KBM-7 (cell line): ENCODE measurements at places on chromosomes 1 and 21.

- no peak for DNase-seq
These were observed 242.3 kb downstream of the PBX1 start for GRCh38 chr1:164801246-164801731.

DNA sequence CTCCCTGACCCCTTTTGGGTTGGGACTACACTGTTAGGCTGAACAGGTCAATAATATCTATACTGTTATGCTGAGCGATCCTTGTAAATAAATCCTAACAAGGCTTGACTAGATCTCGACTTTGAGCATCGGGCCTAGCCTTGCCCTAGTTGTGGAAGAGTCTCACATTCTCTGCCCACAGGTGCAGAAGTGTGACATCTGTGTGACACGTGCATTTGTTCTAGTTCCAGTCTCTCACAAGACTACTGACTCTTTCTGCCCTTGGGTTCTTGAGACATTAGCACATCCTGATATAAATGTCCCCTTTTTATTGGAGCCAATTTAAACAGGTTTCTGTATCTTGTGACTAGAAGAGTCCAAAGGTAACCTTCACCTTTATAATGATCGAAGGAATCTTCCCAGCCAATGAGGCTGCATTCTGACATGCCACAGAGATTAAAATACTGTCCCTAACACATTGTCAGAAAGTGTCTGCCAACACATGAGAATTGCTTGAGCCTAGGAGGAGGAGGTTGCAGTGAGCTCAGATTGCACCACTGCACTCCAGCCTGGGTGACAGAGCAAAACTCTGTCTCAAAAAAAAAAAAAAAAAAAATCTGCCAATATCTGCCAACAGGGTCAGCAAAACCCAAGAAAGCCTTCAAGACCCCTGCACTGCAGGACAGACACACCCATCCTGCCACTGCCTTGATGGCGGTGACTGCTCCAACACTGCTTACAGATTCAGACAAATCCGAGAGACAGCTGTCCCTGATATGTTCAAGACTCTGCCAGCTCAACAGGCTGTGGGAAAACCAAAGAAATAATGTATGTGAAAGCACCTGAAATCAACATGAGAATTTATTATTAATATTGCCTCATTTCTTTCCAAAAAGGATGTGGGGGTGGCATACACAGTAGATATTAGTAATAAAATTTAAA is 56.5 kb upstream of the PSEN2 start:
- no peak for DNase-seq

GRCh38 chr1:9369964-9370788 is 77.5 kb downstream of the SPSB1 start:
- no peak for DNase-seq

DNA sequence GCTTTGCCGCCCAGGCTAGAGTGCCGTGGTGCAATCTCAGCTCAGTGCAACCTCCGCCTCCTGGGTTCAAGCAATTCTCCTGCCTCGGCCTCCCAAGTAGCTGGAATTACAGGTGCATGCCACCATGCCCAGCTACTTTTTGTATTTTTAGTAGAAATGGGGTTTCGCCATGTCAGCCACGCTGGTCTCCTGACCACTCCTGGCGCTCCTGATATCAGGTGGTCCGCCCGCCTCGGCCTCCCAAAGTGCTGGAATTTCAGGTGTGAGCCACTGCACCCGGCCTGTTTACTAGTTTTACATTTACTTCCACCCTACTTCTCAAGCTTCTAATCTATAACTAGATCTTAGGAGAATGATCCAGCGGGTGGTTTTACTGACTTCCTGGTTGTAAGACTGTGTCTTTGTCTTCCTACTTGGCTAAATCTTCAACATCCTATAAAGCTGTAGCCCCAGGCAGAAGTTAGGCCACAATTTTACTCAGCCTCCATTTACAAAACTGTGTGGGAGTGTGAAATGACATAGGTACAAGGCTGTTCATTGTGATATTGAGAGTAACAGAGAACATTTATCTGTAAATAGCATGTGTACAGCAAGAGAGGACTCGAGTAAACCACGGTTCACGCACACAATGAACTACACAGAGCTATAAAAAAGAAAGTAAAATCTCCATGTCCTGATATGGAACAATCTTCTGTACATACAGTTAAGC is 9.6 kb upstream of the POU2F1 start:
- peak; percentile 50 for DNase-seq

- DNase-seq = no peak
These were observed 413.3 kb downstream of the PRDM2 start for GRCh38 chr1:14113271-14113670.

DNA sequence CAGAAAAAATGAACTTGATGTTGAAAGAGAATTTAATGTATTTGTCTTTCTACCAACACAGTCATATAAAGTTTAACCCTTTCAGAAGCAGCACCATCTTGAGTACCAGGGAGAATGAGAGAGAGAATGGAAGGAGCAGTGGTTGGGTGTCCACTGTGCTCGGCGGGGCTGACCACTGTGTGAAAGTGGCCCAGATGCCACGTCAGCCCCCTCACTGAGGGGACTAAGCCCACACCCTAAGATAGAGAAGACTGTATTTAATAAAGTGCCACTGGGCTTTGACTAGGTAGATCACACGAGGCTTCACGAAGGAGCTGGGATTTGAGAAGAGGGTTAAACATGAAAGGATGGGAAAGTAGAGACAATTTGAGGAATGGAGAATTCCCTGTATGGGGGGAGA is 31.2 kb downstream of the BATF3 start:
- DNase-seq = no peak

DNA sequence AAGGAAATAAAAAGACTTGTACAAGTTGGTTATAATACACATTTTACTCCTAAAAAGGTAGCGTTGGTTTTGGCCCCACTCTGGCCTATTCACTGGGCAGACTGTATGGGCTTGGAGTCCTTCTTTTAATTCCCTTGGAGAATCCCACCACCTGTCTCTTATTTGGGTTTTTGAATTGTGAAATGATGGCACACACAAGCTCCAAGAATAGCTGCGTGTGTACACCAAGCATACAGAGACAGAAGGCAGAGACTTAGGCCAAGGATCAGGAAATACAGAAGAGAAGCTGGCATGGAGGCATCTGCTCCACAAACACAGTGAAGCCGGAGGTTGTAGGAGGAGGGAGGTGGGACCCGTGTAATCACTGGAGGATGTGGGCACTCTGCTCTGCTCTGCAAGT is 29.1 kb downstream of the DDR2 start:
- DNase-seq = no peak

DNA sequence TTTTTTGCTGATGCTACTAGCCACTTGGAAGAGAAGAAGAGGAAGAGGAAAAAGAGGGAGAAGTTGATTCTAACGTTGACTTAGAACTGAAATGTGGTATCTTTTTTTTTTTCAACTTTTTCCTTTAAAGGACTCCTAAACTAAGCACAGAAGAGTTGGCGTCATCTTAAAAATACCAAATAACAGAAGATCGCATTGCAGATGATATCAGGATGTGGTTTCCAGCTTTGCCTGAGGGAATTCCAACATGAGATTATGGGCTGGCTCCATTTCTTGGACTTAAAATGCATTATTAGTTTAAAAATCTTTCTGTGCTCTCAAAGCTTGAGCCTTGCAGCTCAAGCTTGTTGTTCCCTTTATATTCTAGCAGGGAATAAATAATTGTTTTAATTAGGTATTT is 29.8 kb downstream of the WDR3 start:
- no peak for DNase-seq

- peak; percentile 35 for DNase-seq
These were observed 553 bp downstream of the TTF2 start for GRCh38 chr1:117060441-117061317.

DNA sequence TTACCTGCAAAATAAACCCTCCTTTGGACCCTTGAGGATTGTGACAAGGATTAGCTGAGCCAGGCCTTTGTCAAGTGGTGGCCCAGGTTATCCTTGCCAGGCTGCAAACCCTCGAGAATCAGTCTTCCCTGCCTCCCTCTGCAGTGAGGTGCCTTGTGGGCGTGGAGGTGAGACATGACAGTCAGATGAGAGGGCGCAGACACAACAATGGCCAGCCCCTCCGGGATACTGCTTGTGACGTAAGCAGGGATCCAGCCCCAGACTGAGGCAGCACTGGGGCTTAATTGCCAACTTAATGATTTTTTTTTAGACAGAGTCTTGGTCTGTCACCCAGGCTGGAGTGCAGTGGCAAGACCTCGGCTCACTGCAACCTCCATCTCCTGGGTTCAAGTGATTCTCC is 104.6 kb downstream of the LAMC2 start:
- DNase-seq = no peak

GRCh38 chr1:84442256-84442655 is 36.8 kb upstream of the RPF1 start:
- peak; percentile 92 for DNase-seq

DNA sequence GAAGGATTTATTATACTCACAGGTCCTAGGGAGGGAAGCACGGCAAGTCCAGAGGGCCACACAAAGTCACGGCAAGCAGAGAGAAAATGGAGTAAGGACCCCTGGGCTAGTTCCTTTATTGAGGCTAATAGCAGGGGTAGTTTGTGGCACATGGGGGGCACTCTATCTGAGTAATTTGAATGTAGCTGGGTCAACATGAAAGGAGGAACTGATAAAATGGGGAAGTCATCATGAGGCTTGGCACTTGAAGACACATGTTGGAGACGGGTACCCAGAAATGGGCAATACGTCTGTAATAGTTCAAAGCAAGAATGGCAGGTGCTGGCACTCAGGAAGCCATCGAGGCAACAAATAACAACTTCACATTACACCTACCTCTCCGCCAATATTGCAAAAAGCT is 1136.4 kb downstream of the MRPL39 start:
- DNase-seq = no peak

DNA sequence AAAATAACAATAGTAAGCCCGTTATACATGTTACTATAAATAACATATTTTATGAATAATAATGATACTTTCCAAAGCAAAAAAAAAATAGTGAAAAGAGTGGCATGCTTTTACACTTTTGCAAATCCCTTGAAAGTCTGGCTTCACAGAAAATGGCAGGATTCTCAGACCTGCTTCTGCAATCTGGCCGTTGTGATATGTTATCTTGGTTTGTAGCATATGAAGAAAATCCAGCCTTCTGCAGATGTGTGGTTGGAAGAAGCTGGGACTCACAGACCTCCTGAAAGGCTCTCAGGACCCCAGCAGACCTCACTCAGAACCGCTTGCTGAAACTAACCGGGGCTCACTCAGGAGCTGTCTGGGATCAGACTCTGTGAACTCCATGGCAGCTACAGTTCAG is 256.0 kb upstream of the TMEM51 start:
- DNase-seq = no peak

GRCh38 chr1:90435351-90435750 is 281.8 kb downstream of the BARHL2 start:
- DNase-seq = no peak

DNA sequence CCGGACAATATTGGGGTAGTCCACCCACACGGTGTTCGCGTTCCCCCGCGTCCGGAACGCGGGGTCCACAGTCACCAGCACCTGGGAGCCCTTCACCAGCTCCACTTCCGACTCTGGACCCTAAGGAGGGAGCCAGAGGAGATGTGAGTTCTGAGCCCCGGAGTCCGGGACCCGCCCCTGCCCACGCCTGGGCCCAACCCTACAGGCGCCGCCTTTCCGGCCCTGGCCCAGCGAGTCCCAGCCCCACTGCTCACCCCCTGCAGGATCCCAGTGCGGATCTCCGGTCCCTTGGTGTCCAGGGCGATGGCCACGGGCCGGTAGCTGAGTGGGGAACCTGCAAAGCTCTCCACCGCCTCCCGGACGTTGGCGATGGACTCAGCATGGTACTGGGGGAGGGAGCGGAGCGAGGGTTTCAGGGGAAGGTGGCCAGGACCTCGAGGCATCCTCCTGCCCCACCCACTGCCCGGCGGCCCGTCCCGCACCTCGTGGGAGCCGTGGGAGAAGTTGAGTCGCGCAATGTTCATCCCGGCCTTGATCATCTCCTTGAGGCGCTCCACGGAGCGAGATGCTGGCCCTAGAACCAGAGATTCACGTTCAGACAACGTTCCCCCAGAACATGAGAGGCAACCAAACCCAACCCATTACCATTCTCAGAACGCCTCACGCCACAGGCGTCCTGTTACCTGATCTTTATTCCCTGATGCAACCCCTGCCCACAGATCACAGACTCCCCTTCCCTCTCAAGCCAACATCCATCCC is 5.9 kb downstream of the PKLR start:
- no peak for DNase-seq

- no peak for DNase-seq
These were observed 7.3 kb upstream of the ACOT11 start for GRCh38 chr1:54540582-54541295.

DNA sequence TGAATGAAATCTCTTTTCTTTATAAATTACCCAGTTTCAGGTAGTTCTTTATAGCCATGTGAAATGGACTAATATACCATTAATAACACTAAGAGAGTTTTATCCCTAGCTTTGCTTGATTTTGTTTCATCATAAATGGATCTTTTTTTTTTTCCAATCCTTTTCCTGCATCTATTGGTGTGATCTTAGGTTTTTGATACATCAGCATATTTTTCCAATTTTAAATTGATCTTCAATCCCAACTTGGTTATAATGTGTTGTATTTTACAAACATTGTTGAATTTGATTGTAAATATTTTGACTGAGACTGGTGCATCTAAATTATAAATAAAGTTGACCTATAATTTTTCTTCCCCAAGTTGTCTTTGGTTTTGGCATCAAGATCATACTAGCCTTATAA is 4.3 kb upstream of the RTCA start:
- no peak for DNase-seq

GRCh38 chr1:46285730-46286477 is 17.5 kb downstream of the LRRC41 start:
- no peak for DNase-seq

DNA sequence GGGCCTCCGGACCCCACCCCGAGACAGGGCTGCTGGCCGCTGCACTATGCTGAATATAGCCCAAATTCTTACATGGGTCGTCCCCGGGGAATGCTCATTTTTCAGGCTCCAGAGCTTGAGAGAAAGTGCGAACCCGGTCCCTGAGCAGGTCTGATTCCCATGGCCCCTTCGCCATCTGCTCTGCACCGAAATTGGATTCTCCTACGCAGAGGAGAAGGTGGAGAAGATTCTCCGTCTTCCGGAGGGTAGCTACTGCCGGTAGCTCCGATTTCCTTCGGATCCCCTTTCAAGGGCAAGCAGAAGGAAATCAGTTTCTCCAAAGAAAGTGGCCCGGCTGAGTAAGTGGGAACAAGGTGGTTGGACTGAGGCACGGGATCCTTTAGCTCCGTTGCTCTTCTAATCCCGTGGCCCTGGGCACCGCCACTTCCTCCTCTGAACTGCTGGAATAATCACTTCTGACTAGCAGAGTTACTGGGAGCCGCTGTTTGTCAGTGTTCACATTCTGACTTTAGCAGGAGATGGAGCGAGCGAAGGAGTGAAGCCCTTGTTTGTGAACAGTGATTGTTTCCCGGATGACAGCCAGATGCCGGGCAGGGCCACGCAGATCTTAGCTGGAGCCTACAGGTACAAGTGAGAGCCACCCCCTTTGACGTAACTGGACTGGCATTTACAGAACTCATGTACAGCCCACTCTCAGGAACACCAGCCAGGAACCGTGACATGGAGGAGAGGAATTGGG is 1.1 kb upstream of the ZNF496 start:
- peak; percentile 60 for DNase-seq

GRCh38 chr21:44282370-44282769 is 3.3 kb upstream of the AIRE start:
- DNase-seq = no peak

GRCh38 chr1:64176659-64177058 is 26.8 kb upstream of the UBE2U start:
- DNase-seq = no peak
